ENCODE measurements at places on chromosomes 1 and 21.

- no peak for DNase-seq
These were observed 822.2 kb downstream of the MRPL39 start for GRCh38 chr21:24785033-24785432.

DNA sequence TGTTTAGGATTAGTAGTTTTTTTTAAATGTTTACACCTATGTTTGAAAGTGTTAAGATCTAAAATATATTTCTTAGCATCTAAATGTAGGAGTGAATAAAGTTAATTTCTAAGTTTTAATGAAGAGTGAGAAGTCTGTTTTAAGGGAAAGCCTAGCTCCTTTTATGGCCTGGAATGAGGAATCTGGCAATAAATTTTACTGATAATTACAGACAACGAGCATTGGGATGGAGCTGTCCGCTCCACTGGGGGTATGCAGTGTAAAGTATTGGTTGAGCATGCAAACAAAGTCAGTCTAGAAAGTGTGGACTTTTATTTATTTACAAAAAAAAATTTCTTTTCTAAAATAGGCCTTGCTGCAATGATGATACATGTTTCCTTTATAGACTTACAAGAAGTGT lies 19.0 kb downstream of the CLIC6 start:
- DNase-seq, result no peak

GRCh38 chr1:36351227-36351977 lies 28.0 kb upstream of the EVA1B start:
- no peak for DNase-seq

GRCh38 chr1:85839459-85839858 lies 131.2 kb upstream of the ZNHIT6 start:
- no peak for DNase-seq

- DNase-seq, result no peak
These were observed 50.7 kb downstream of the SPATA17 start for GRCh38 chr1:217681806-217682205.

Data from posterior cingulate gyrus (tissue), 11 donors.